ENCODE measurements at places on chromosomes 5 and 9.

- no peak for DNase-seq
Measured at GRCh38 chr5:170306381-170306831, 8.8 kb upstream of the LCP2 start.

DNA sequence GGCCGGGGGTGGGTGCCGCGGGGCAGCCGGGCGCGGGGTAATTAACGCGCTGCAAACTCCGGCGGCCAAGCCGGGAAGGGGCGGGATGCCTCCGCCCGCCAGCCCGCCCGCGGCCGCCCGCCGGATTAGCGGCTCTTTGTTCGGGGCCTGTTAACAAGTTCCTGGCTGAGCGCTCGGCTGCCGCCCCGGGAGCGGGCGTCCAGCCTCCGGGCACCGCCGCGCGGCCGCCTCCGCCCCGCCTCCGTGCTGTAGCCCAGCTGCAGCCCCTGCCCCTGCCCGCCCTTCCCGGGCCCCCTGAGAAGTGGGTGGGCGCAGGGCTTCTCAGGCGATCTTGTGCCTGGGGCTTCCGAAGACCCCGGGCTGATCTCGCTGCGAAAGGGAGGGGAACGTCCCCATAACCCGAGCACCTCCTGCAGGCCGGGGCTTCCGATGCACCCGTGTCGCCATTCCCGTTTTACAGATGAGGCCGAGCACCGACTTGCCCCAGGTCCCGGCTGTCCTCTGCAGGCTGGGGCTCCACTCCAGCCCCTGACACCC is 7.5 kb downstream of the UNC5A start:
- DNase-seq, result no peak

DNA sequence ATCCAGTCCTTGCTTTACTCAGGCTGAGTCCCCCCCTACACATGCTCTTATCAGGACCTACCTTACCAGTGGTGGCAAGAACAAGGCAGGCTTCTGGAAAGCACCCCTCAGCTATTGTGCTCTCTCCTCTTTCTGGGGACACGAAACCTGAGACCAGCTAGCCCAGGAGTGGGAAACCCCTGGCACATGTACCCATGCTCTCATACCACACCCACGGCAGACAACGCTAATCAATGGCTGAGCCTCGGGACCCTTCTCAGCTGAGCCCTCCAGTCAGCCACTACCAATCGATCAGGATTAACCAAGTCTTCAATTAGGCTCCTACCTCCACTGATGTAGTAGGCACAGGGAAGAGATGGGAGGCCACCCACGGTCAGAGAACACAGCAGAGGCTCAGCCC is 65.1 kb downstream of the VAV2 start:
- no peak for DNase-seq

- DNase-seq, result no peak
Measured at GRCh38 chr5:23433534-23434315, 73.7 kb upstream of the PRDM9 start.

DNA sequence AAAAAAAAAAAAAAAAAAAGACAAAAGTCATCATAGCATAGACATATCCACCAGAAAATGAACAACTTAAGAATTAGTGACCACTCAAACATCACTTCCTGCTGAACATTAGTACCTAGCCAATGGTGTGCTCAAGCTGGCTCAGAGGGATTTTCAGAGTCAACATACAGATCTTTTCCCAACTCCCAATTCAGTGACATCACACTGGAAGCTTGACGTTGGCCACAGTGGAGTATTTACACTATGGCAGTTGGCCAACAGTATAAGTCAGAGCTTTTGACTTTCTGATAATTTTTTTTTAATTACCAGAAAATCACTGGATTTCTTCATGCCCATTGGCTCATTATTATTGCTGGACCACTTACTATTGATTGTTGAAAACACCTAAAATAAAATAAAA is 383.5 kb downstream of the ARHGEF28 start:
- no peak for DNase-seq

GRCh38 chr5:35004200-35004599 is 43.5 kb downstream of the AGXT2 start:
- DNase-seq, result no peak

DNA sequence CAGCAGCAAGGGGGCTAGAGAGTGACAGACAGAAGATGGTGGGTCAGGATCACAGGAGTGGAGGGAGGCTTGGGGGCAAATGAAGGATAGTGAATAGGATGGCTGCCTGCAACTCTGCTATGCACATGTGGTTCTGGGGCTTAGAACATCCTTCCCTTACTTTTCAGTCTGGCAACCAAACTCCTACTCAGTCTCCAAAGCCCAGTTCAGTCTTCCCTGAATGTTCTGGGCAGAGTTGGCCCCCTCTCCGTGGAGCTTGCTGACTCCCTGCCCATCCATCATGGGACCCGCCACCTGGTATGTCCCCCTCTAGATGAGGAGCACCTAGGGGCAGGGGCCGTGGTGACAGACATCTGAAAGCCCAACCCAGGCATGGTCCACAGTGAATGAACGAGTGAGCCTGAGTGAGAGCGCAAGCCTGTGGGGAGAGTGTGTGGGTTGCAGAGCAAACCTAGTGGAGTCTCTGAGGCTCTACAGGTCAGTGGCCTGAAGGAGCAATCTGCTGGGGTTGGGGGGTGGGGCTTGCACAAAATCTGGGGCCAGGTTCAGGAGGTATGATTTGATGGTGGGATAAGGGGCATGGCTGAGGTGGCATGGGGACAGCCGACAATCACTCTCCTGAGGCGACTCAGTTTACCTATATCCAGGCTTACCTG is 180.6 kb downstream of the FGF18 start:
- DNase-seq, result no peak

DNA sequence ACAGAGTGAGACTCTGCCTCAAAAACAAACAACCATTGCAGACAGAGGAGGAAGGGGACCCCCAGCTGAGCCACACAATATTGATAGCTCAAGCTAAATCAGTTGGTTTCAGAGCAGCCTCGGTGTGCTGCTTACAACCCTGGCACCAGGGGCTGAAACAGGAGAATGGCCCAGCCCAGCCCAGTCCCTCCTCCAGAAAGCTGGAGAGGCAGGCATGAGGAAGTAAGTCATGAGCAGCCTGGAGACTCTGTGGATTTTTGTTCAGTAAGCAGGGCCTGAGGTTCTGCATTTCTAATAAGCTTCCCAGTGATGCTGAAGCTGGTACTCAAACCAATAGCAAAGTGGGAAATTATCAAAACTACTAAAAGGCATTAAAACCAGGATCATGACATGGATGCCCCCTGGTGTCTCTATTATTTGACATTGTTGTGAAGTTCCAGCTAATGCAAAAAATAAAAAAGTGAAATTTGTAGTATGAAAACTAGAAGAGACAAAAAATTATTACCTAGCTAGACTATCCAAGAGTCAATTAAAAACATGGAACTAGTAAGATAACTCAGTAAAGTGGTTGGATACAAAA is 14.2 kb downstream of the PRRT1B start:
- no peak for DNase-seq

GRCh38 chr9:122904466-122904822 is 715 bp downstream of the RC3H2 start:
- DNase-seq, result no peak

DNA sequence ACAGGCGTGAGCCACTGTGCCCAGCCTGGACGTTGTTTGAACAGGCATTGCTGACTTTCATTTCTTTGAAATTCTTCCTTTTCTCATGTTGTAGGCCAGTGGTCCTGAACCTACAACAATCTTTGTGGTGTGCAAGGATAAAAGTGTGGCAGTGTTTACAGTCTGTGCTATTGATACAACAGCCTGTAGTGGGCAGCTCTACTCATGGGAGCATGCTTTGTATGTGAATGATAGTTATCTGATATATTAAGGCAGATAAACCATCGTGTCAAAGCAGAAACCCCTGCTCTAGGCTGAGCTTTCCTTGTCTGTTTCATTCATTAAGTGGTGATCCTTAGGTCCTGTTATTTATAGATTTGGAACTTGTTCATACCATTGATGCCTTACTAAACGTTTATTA is 42.6 kb downstream of the CSNK1G3 start:
- no peak for DNase-seq

DNA sequence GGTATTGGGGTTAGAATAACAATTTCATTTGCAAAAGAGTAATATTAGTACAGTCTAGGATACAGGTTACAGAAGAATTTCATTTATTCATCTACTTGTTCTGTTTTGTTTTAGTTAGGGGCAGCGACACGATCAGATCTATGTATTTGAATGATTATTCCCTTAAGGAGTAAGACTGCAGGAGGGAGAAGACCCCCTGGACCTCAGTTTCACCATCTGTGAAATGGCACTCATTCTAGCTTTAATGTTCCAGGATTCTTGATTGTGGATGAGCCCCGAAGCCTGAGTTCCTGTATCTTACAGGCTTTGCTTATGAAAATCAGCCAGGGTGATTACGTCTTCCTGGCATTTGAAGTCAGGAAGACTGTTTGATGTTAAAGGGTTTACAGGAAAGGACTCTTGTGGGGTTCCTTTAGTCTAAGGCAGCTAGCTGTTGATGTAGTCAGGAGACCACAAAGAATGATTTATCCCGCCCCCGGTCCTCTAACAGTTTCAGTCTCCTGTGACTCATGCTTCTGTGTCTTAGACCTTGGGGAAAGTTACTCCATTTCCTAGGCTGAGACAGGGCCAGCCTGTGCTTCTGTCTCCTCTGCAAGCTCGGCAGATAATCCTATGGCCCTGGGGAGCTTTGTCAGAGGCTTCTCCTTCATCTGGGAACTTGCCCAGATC is 11.5 kb downstream of the SMIM3 start:
- no peak for DNase-seq

- no peak for DNase-seq
Measured at GRCh38 chr9:81052846-81053245, 636.5 kb downstream of the TLE1 start.

- DNase-seq, result no peak
Measured at GRCh38 chr5:172266071-172266675, 17.4 kb downstream of the UBTD2 start.

- DNase-seq, result no peak
Measured at GRCh38 chr5:143509758-143510221, 106.3 kb upstream of the NR3C1 start.

GRCh38 chr5:89613222-89613956 is 730.4 kb upstream of the MEF2C start:
- no peak for DNase-seq

- DNase-seq, result no peak
Measured at GRCh38 chr9:91625331-91625730, 201.7 kb upstream of the NFIL3 start.

- no peak for DNase-seq
Measured at GRCh38 chr9:254516-254915, 39.9 kb downstream of the DOCK8 start.

- DNase-seq, result no peak
Measured at GRCh38 chr9:133717113-133718031, 20.8 kb downstream of the SARDH start.

- no peak for DNase-seq
Measured at GRCh38 chr5:103889500-103890209, 327.1 kb upstream of the NUDT12 start.

DNA sequence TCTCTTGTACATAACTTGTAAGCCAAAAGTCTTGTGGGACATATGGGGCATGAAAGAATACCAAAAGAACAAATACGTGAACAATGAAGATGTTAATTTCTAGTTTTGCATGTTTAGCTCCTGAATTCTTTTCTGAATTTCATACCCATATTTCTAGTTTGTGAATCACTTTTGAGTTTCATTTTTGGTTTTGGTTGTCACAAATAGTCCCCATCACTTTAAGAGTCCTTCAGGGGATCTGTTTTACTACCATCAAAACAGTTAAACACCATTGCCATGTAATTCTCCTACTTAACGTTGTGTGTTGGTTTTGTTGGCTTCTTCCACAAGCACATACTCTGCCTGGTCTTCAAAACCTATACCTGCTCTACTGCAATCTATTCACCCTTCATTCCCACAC is 27.0 kb downstream of the VCAN start:
- DNase-seq, result no peak

- no peak for DNase-seq
Measured at GRCh38 chr9:123710299-123710698, 219.6 kb downstream of the DENND1A start.

- DNase-seq, result no peak
Measured at GRCh38 chr5:90786756-90787155, 228.2 kb downstream of the ADGRV1 start.

DNA sequence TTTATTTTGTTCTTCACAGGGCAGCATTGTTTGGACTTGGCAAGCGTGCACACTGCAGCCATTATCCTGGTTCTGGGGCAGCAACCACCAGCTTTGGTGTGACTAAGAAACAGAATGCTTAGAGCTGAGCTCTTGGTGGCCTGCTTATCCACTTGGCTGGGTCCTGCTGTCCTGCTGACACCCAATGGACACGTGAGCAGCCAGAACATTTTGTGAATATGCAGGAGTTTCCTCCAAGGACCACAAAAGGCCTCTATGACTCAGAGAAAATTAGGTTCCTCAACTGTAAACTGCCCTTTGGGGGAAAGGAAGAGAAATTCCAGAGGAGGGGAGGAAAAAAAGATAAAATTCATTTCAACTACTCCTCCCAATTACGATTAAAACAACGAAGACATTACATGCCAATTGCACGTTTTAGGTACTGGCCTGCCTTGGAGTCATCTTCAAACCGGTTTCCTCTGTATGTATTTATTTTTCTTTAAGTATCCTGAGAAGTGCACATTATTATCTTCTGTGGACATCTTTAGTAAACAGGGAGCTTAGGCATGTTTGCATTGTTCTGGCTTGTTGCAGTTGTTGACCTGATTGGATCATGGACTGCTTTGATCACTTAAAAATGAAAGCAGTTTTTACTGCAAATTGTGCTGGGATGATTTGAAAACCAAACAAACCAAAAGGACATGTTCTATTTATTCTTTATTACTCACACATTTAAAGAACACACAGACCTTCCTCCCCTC is 82.3 kb upstream of the TLE4 start:
- DNase-seq, result no peak

GRCh38 chr5:53604309-53604708 is 43.9 kb downstream of the NDUFS4 start:
- no peak for DNase-seq

Measured in type B pancreatic cell (in vitro differentiated cells).